ENCODE measurements at places on chromosomes 16 and 17. TPM values are rescaled to one million over a fixed set of nuclear protein-coding genes. Genes with fewer than 3 reads are reported as not detected.
A peak's percentile ranks its signal among the peaks of the same experiment; 100 is the strongest.

The KRTAP4-12 gene
- total RNA-seq = not detected

The ZNF232 gene
- total RNA-seq = 7.8 TPM

The CD300LB gene
- not detected for total RNA-seq

The HES7 gene
- total RNA-seq = 0.34 TPM

The STH gene
- total RNA-seq = not detected

- no peak for DNase-seq
Measured at GRCh38 chr16:68834550-68834949, 8.8 kb upstream of the TANGO6 start.

- DNase-seq = no peak
Measured at GRCh38 chr17:67619555-67619954, 98.2 kb upstream of the NOL11 start.

GRCh38 chr17:76246080-76247066 is 6.1 kb upstream of the RNF157 start:
- peak; percentile 85 for DNase-seq

DNA sequence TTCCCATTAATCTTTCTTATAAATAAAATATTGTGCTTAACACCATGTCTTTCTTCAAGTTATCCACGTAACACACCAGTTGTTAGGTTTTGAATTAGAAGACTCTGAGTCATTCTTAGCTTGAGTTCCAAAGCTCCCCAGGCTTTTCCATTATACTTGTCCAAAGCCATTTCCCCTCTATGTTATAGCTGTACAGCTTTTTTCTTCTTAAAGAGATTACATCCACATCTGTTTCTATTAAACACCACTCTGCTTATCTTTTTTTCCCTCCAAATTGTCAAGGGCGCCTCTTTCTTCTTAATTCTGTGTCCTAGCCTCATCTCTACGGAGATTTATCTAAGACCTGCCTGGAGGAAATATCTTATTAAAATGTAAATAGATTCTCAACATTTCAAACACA is 139.4 kb upstream of the CPHXL start:
- DNase-seq = no peak

The PRSS36 gene
- total RNA-seq = 0.40 TPM

DNA sequence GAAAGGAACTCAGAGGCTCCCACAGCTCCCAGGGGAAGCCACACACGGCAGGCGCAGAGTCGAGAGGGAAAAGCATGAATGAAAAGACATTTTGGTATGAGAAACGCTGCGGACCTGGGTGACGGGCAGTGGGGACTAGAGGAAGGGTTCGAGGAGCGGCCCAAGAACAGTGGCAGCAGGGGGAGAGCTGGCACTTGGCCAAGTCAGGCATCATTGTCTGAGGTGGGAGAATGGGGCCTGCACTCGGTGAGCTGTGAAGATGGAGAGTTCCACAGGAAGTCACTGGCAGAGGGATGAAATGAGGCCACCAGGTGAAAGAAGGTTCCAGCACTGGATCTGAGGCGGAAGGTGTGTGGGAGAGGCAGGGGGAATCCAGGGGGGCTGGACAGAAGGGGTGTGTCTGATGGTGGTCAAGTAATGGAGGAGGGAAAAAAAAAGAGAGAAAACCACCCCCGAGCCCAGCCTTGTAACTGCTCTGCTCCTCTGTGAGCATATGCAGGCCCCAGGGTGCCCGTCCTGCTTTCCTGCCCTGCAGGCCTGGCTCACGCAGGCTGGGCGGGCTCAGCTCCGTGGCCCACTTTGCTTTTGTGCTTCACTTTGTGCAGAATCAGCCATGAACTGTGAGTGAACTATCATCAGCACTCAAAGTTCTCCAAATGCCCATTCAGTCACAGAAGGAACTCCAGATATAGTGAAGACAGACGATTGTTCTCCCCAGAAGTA is 31.8 kb downstream of the TMEM204 start:
- no peak for DNase-seq

The CCL7 gene
- not detected for total RNA-seq

DNA sequence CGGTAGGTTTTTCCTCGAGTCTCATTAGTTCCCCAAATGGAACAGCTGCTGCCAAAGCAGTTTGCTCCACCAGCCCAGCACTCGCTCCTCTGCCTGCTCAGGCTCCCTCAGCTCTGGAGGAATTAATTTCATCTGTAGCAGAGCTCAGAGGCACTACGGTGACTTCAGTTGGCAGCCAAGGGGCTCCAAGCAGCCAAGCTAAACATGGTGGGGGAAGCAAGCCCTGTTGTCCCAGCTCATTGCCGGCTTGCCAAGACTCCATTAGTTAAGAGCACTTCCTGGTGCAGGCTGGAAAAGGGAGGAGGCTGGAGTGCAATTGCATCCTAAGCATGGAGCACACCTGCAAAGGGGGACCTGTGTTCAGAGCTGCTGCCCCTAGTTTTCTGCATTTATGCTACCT is 78.7 kb upstream of the GPRC5B start:
- no peak for DNase-seq

GRCh38 chr16:57096793-57097192 is 4.4 kb downstream of the CPNE2 start:
- no peak for DNase-seq

- DNase-seq = peak; percentile 50
Measured at GRCh38 chr17:28811651-28812090, 30.9 kb downstream of the FAM222B start.

DNA sequence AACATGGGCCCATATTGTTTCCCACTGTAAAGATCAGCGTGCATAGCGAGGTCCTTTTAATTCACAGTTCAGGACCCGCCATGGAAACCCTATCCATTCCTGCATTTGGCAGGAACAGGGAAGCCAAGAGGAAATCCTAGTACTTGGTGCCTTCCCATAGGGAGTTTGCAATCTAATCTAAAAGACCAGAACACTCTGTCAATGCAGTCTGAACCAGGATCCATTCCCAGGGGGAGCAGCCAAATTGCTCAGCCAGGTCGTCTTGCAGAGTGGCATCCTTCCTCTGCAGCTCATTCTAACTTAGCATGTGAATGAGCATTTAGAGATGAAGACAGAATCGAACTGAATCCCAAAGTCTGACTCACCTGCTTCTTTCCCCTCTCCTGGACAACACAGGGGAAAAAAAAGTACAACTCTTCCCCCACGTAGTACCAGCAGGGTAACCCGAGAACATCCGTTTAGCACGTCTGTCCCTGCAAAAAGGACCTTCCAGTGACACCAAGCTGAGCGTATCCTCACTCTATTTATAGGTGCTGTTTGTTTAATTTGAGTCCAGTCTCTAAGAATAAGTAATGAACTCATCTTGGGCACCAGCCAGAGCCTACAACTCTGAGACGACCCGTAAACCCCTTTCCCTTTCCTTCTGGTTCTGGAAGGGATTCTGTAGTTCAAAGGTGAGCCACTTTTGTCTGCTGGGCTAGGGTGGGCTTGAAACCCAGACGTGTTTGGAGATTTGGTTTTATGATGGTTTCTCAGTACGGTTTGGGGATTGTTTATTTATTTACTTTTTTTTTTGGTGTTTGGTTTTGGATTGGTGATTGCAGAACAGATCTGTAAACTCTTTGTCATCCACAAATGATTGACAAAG is 74.5 kb downstream of the ERCC4 start:
- DNase-seq = no peak

GRCh38 chr16:48350736-48351135 is 34.5 kb downstream of the SIAH1 start:
- no peak for DNase-seq

DNA sequence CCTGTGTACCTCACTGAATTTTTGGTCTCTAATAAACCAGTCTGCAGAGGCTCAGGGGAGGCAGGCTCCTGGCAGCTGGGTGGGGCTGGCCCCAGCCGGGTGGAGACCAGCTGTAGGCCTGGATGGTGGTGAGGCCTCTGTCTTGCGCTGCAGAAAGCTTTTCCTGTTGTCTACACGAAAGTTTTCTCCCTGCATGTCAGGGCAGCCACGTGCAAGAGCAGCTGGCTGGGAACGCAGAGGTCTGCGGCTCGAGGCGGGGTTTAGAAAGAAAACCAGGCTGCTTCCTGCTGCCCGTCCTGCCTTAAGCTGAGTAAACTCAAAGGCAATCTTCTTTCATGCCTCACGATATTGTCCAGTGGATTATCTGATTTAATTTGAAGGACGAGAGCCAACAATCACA is 2.4 kb downstream of the SERPINF1 start:
- DNase-seq = peak; percentile 95

DNA sequence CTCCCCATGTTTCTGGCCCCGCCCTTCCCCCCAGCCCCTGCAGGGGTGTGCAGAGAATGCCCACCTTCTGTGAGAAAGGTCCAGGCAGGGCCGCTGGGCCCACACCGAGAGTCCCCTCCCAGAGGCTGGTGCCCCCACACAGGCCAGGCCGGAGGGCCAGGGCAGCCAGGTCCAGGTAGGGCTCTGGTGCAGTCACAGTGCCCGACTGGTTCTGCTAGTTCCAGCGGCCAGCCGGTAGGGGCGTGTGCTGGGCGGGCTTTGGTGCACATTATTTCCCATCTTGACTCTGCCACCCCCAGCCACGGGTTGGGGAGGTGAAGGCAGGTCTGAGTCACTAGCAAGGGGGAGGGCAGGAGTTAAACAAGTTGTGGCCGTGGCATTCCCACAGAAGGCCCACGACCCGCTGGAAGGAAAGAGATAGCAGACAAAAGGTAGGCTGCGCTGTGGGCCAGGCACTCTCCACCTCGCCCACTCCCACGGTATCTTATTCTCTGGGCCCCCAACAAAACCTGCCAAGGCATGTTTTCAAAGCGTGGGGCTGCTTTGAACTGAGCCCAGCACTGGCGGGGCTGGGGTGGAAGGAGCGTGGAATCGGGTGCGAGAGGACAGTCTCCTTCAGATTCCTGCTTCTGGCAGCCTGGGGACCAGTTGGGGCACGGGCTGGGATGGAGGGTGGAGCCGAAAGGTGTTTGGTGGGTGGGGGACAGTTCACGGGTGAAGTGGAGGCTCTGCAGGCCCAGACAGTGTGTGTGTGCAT is 1.9 kb downstream of the EPN3 start:
- no peak for DNase-seq
